ENCODE measurements at places on chromosomes 12 and 14.

- no peak for DNase-seq
These were observed 441.1 kb downstream of the BCAT1 start for GRCh38 chr12:24507827-24508226.

DNA sequence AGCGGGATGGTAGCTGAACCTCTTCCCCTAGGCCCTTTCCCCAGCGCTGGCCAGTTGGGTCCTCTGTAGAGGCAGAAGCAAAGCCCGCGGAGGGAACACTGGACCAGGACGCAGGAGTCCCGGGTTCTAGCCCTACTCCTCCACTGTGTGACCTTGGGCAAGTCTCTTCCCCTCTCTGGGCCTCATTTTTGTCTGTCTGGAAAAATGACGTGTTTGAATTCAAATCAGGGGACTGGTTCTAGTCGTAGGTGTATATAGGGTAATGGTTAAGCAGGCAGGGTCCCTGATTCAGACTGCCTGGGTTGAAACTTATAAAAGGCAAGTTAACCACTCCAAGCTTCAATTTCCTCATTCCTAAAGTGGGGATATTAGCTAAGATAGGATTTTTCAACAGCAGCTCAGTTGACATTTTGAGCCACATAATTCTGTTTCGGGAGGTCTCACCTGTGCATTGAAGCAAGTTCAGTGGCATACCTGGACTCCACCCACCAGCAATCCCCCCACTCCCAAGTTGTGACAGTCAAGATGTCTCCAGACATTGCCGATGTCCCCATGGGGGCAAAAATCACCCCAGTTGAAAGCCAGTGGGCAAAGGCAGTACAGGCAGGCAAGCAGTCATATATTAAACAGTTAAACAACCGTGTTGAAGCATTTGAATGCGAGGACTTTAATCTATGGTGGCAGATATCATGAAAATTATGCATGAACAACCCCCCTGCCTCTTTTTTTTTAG is 899 bp downstream of the TPCN1 start:
- no peak for DNase-seq

DNA sequence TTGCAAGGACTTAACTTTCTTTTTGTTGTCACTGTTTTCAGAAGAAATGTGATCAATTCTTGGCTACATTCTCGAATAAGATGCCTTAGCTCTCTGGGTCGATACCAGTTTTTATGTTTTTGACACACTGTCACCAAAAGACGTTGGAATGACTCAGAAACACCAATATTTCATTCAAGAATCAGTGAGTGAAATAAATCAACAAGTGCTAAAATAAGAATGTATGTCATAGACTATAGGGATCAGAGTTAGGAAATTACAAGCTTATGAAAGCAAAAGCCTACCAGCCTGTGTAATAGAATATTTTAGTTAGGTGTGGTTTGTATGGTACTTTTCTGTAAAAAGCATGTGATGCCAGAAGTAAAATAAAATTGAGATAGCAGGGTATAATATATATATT is 17.8 kb downstream of the PPHLN1 start:
- no peak for DNase-seq

DNA sequence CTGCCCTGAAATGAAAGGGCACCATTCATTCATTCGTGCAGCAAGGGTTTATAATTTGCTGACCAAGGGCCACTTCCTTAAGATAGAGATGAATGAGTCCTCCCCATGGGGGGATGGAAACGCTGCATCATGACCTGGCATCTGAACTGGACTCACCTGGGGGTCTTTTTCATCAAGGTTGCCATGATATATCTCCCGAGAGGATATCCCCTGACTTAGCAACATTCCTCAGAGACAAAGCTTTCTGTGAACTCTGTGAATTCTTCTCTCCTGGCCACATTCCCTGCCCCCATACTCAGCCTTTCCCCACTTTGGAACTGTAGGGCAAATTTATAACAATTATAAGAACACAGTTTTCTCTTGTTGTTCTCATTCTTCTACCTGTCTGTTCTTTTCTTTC is 30.8 kb downstream of the SRRM4 start:
- DNase-seq = no peak

- no peak for DNase-seq
These were observed 2.1 kb upstream of the KRT72 start for GRCh38 chr12:52603314-52603713.

DNA sequence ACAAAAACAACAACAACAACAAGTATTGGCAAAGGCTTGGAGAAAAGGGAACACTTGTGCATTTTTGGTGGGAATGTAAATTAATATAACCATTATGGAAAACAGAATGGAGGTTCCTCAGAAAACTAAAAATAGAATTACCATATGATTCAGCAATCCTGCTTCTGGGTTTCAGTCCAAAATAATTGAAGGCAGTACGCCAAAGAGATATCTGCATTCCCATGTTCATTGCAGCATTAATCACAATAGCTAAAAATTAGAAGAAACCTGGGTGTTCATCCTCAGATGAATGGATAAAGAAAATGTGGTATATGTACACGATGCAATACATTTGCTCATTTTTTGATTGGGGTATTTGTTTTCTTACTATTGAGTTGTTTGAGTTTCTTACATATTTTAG is 813.0 kb downstream of the NRXN3 start:
- DNase-seq = no peak

- DNase-seq = no peak
These were observed 214.5 kb upstream of the ATP2B1 start for GRCh38 chr12:89923091-89923490.

GRCh38 chr14:20606190-20606901 is 15.2 kb upstream of the RNASE12 start:
- DNase-seq = no peak

- no peak for DNase-seq
These were observed 91.0 kb downstream of the GRIP1 start for GRCh38 chr12:66587912-66588311.

- DNase-seq = peak; percentile 82
These were observed 86.8 kb downstream of the RFLNA start for GRCh38 chr12:124381456-124382296.

DNA sequence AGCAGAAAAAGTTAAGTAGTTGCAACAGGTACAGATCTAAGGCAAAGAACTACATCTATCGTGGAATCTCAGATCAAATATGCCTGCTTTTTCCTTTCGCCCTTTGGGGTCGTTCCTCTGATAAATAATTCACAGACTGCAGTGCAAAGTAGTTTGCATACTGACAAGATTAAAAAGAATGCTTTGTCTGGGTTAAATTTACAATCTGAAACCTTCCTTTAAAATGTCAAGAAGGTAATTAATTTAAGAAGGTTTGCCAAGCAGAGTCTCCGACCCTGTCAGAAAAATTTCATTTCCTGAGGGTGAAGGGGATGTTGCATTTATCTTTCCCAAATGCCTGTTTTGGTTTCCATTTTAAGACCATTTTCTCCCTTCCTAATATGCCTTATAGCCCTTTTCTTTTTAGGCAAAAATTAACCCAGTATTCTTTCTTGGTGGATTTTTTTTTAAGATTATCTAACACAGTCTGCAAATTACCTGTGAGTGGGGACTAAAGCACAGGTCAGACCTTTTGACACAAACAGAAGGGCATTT is 406.9 kb downstream of the LRIG3 start:
- no peak for DNase-seq

- DNase-seq = no peak
These were observed 7.3 kb downstream of the PPP2R5E start for GRCh38 chr14:63535918-63536317.

GRCh38 chr14:104103446-104104075 is 18.1 kb downstream of the ASPG start:
- DNase-seq = no peak
